ENCODE measurements at places on chromosomes 1 and 21.

DNA sequence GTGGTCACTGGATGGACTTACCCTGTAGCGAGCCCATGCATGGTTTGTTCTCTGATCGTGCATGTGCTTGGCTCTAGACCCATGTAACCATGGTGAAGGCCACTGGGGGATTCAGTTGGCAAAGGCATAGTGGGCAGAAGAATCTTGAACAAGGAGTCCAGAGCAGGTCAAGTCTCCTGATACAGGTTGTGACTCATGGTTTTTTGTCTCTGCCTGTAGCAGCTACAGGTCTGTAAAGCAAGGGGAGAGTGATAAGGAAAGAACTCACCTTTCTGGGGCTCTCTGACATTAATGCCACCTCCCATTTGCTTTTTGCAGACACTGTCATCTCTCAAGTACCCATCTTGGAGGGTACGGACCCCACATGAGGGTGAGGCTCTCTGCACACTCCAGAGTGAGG is 153.4 kb upstream of the CAMK1G start:
- no peak for DNase-seq

GRCh38 chr1:26471498-26472319 is 531 bp upstream of the HMGN2 start:
- DNase-seq: peak; percentile 36

DNA sequence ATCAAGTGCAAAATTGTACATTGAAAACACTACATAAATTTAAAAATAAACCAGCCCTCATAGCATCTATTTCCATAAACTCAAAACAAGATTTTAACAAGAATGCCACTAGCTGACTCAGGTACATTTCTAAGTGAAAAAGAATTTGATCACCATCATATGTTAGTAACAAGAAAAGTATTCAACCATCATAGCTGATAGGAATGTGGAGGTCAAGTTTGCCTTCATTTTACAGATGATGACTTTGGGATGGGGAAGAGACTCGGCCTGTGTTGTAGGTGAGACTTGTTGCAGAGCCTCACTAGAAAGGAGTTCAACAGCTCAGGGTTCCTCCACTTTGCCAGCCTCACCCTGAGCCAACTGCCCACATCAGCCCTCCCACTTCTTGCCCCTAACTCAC is 318.8 kb upstream of the FAM78B start:
- no peak for DNase-seq

DNA sequence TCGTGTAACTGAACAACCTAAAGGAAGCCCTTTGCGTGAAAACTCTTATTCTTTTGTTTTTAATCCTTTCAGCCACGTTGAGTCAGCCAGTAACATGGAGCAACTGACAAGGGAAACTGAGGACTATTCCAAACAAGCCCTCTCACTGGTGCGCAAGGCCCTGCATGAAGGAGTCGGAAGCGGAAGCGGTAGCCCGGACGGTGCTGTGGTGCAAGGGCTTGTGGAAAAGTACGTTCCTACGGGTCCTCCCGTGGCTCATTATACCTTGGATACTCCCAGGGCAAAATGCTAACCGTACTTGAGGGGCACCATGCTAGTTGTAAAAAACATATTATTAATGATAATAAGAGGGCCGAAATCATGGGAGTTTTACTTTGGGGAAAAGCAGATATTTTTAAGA is 49.4 kb downstream of the LAMC2 start:
- no peak for DNase-seq

DNA sequence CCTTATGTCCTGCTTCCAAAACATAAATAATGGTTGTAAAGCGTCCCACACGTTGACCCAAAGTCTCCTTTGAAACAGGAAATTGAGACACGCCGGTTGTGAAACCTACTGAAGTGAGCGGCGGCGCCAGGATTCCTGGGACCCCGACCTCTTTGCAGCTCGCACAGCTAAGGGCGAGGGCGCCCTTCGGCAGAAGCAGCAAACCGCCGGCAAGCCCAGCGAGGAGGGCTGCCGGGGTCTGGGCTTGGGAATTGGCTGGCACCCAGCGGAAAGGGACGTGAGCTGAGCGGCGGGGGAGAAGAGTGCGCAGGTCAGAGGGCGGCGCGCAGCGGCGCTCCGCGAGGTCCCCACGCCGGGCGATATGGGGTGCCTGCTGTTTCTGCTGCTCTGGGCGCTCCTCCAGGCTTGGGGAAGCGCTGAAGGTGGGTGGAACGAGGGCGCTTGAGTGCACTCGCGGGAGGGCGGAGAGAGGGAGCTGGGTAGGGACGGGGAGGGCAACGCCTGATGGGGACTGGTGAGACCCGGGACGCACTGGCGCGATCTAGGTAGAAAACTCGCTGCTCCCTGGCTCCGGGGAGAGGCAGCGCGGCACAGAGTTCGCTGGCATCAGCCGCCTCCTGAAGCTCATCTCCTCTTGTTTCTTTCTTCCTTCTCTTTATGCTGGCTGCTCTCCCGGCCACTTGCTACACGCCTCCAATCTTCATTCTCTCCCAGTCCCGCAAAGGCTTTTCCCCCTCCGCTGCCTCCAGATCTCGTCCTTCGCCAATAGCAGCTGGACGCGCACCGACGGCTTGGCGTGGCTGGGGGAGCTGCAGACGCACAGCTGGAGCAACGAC is at the start of gene CD1D:
Gene CD1D, plus strand, starts transcription at position 155 of the 836 bp plus-strand sequence. Its CDS starts 207 bp downstream, at position 362.
- DNase-seq: no peak

- DNase-seq: no peak
These were observed 20.2 kb upstream of the RALGPS2 start for GRCh38 chr1:178704833-178705232.

DNA sequence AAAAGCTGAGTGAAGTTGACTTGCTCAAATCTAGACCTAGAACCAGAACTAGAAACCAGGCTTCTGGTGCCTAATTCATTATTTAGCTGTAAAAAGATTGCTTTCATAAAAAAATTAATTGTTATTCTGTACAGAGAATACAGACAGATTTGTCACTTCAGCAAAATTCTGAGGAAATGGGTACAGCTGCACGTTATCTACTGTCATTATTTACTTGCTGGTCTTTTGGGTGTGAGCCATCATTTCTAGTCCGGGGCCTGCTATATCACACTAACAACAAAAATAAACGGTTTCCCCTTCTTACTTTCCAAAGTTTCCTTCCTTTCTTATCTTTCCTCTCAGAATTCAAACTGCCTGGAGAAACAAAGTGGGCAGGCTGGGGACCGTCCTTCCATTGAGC is 68.3 kb downstream of the PTGER3 start:
- DNase-seq: no peak

GRCh38 chr1:226882187-226882586 is 11.8 kb downstream of the PSEN2 start:
- DNase-seq: peak; percentile 22

DNA sequence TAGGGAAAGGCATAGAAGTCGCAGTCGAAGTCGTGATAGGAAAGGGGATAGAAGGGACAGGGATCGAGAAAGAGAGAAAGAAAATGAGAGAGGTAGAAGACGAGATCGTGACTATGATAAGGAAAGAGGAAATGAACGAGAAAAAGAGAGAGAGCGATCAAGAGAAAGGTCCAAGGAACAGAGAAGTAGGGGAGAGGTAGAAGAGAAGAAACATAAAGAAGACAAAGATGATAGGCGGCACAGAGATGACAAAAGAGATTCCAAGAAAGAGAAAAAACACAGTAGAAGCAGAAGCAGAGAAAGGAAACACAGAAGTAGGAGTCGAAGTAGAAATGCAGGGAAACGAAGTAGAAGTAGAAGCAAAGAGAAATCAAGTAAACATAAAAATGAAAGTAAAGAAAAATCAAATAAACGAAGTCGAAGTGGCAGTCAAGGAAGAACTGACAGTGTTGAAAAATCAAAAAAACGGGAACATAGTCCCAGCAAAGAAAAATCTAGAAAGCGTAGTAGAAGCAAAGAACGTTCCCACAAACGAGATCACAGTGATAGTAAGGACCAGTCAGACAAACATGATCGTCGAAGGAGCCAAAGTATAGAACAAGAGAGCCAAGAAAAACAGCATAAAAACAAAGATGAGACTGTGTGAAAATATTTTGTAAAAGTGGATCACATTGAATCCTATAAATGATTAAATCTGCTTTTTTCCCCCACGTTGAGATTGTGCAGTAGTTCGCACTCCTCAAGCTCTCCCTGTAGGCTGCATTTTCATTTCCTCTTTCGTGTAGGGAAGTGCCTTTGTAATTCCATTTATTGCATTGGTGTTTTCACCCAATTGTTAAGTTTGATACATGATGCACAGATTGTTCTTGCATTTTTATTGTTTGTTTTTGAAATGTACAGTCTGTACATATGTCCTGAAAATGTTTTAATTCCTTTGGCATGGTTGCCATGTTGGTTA is 7.5 kb downstream of the PRPF38B start:
- no peak for DNase-seq

- no peak for DNase-seq
These were observed 8.9 kb downstream of the BSND start for GRCh38 chr1:55007625-55008024.
